Stimulated activated CD4-positive, alpha-beta T cell treated with anti-CD3 and anti-CD28 coated beads, Interleukin-12 subunit alpha, Interleukin-12 subunit beta, amount 100 ng/mL, for 4 hours (primary cell): ENCODE measurements at places on chromosomes 13 and 19.

DNA sequence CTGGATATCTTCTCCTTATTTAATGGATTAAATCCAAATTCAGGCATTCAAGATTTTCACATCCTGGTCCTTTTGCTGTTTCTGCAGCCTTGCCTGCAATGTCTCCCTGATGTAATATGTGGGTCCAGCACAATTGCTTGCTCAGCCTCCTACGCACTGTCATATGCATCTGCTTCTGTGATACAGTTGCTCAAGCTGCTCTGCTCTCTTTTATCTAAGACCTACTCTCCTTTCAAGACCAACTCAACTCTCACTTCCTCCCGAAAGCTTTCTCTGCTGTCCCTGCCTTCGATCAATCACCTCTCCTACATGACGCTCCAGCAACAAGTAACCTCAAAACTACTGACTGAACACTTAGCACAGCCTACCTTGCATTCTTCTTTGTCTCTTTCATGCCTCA is 138.2 kb downstream of the DCLK1 start:
- DNase-seq, result no peak

DNA sequence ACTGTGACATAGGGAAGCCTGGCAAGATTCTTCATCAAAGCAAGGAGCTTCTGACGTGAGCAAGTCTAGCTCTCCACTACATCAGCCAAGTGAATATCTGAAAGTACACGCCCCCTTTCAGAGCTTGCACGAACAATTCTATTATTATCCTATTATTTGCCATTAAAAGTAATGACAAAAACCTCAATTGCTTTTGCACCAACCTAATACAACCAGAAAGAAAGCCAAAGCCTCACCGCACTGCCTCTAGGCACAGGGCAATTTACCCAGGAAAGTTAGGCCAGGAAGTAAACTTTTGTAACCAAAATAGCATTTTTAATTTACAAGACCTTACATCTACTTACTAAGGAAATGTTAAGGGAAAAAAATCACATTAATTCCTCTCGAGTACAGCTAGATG is 41.2 kb downstream of the LATS2 start:
- DNase-seq, result no peak

DNA sequence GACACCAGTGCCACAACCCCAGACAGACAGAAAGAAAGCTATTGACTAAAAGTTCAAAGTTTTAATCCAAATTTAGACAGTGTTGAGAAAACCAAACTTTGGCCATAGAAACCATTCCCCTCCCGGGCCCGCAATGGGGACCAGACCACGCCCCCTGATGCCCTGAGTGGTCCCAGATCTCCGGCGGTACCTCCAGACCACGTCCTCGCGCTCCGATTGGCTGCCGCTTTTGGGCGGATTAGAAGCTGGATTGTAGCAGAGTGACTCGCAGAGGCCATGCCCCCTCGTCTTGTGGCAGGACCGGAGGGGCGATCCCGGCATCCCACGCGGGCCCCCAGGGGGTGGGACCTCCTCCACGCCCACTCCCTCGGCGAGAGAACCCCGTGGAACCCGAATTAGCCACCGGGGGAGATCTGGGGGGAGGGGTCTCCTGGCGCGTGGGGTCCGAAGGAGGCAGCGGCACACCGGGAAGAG is 797 bp upstream of the HSD17B14 start:
- peak; percentile 68 for DNase-seq

DNA sequence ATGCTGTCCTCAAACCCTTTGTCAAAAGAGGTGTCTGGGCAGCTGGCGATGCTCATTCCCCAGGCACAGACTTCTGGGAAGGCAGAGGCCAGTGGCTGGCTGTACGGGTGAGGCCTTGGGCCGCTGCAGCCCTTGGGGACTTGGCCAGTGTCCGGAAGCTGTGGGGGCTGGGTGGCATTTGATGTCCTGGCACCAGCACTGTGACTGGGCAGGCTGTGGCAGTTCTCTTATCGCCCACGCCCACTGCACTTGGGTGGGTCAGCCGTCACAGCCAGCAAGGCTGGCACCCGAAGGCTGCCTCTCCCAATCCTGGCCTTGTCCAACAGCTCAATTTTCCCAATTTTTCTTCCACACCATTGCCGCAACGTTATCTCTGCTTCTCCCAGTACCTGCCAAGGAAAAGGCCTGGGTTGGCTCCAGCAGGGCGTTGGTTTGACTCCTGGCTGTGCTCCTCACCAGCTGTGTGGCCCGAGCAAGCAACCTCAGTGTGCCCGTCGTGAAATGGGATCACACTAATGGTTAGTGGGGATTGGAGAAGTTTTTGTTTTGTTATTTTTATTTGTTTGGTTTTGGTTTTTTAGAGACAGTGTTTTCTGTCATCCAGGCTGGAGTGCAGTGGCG is 12.7 kb upstream of the SLC44A2 start:
- no peak for DNase-seq

GRCh38 chr19:46981286-46981945 is 38.2 kb upstream of the NPAS1 start:
- DNase-seq, result no peak

DNA sequence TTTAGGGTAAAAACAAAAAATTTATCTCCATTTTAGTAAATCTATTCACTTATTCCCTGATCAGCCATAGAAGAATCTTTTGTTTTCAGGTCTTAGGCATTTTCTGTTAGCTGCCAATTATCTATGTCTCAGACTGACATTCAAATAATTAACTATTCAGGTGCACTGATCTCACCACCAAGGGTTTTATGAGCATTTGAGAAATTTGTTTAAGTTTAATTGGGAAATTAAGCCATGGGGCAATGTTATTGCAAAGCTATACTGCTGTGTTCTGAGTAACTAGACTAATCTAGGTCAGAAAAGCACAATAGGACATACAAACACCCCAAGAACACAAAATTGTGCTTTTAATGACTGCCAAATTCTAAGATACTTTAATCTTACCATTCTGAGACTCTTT is 210.7 kb upstream of the EDNRB start:
- no peak for DNase-seq

DNA sequence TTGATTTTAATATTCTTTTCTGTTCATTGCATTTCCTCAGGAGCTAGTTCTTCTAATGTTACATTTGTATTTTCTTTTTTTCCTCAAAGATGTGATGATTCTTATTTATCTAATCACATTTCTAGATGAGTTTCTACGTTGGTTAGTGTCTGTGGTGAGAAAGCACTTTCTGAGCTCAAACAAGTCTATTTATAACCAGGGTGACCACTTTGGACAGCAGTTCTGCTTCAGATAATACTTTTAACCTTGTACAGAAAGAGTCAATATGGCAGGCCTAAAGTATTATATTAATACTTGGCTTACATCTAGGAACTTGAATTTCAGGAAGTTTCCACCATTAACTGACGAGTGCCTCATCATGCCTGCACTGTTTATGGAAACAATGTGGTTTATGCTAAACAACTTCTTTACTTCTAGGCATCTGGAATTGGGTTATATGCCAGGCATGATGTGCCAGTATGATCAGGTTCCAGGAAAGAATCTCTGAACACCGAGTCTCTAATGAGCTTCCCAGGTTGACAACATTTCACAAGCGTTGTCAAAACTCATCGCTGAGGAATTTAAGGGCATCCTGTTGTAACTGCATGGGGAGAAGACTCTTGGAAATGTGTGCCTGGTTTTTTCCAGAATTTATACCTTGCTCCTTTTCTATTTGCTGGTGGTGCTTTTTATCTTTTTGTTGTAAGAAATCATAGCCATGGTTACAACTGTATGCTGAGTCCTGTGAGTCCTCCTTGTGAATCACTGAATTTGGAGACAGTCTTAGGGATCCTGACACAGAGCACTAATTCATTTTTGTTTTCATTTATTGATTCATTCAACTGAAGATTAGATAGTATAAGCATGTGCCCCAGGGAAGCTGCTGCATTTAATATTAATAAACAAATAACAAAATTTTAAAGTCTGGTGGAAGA is 344.4 kb upstream of the PCDH9 start:
- no peak for DNase-seq

- DNase-seq, result peak; percentile 39
Observed at GRCh38 chr13:28058866-28059613, 41.3 kb downstream of the FLT3 start.

- peak; percentile 75 for DNase-seq
Observed at GRCh38 chr19:10836479-10837330, 693 bp upstream of the TMED1 start.

DNA sequence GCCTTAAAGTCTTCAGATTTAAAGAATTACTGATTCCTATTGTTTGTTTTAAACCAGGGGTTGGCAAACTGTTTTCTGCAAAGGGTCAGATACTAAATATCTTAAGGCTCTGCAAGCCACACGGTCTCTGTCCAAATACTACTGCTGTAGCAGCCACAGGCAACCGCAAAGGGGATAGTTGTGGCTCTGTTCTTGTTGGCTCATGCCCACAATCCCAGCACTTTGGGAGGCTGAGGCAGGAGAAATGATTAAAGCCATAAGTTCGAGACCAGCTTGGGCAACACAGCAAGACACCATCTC is 22.4 kb downstream of the RANBP3 start:
- DNase-seq, result no peak

DNA sequence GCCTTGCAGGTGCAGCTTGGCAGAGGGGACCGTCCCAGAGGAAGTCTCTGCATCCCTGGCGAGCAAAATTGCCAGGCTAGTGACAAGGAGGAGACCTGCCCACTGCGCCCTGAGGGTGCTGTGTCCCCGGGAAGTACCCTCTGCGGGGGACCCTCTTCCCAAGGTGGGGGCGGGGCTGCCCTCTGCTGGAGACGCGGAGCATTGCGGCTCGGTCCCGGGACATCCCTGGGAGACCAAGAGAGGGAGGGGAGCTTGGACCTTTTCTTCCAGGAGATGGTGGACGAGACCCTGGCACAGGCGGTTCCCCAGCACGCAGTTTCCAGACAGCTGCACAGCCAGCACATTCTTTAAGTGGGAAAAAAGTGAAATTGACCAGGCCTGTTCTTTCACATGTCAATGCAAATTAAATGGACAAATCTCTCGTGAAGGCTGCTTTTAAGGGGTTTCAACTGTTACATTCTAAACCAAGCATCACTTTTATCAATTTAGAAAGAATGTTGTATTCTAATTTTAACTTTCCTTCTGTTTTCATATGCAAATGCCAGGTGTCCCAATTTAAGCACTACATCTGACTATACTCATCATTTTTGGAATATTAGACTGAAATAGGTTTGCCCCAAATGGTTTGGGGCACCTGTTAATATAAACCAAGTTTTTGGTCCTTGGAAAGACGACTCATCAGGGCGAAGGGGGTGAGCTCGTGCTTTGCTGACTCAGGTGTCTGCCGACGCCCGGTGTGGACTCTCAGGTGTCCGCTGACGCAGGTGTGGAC is 60.7 kb downstream of the MCF2L start:
- DNase-seq, result peak; percentile 56

DNA sequence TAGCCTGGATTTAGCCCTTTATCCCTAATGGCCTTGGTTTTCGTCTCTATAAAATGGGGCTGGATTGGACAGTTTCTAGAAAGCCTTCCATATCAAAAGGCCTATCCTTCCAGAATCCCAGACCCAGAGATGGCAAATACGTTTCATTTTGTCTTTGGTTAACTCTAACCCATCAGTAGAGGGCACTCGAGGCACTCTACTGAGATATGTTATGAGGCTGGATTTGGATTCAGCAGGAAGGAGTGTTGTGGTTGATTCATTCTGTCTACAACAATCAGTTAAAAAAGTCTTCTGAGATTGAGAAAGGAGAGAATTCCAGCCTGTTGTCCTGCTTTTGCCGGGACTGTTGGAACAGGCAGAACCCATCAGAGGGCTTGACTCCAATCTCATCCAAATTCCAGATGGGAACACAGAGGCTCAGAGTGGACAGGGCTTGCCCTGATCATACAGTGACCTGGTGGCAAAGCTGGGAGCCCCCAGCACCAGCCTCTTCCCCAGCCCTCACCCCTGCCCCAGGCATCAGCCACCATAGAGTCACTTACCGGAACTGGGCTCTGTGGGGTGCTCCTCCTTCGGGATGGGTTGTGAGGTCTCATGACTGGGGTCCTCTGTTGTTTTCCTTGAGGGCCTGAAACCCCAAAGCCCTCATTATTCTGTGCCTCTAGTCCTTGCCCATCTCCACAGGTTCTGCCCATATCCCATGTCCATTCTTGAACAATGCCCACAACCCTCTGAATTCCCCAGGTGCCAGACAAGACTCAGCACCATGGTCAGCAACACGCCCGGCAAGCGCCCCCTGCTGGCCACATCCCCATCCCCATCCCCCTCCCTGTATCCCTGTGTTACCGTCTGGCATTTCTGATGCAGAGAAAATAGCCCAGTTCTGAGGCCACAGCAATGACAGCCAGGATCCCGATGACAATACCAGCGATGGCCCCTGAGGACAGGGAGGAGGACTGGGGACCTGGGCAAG is 12.3 kb upstream of the ZNF180 start:
- DNase-seq, result peak; percentile 14

DNA sequence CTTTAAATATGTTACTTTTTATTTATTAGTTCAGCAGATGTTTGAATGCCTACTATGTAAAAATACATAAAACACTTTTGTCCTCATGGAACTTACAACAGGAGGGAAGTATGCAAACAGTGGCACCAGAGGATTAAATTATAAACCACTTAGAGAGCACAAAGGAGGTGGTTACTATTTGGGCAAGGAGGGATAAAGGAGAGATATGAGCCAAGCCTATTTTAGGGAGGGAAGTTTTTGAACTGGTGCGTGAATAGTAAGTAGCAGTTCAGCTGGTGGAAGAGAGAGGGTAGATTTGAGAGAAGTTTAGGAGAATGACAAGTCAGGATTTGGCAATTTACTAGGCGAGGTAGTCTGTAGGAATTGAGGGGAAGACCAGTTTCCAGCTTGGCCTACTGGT is 8.6 kb downstream of the AKAP11 start:
- no peak for DNase-seq

- DNase-seq, result no peak
Observed at GRCh38 chr19:32599736-32600157, 18.8 kb downstream of the PDCD5 start.

DNA sequence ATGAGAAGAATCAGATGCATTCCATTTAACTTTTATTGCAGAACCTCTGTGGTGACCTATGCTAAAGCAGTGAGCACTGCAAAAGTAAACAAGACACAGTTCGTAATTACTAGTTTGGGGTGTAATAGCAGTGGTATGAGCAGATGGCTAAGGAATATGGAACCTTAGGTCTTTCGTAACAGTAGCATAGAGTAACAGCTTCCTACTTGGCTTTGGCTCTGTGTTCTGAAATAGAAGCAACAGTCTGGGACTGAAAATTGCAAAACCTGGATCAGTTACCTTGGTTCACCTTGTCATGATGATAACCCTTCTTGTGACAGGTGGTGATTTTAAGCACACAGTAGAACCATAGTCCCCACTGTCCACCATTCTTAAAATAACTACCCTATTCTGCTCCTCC is 303.4 kb downstream of the GPC6 start:
- DNase-seq, result no peak

GRCh38 chr19:50607388-50607787 is 32.3 kb downstream of the SYT3 start:
- no peak for DNase-seq
